ENCODE measurements at places on chromosomes 6 and 20.

DNA sequence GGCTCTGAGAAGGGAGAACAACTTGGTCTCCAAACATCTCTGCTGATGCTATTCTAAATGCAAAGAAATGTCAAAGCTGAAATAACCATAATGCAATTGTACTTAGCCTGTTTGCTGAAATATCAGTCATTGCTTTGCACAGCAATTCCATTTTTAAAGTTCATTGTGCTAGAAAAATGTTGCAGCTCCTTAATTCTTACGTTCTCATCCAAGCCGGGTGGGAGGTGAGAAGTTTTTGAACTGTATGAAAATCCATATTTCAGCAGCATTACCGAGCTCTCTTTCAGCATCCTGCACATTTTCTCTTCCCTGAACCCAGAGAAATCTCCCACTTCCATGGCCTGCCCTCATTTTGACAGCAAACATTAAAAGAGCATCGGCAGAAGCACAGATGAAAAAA, 630.0 kb downstream of the PTPRT start:
- no peak for DNase-seq

DNA sequence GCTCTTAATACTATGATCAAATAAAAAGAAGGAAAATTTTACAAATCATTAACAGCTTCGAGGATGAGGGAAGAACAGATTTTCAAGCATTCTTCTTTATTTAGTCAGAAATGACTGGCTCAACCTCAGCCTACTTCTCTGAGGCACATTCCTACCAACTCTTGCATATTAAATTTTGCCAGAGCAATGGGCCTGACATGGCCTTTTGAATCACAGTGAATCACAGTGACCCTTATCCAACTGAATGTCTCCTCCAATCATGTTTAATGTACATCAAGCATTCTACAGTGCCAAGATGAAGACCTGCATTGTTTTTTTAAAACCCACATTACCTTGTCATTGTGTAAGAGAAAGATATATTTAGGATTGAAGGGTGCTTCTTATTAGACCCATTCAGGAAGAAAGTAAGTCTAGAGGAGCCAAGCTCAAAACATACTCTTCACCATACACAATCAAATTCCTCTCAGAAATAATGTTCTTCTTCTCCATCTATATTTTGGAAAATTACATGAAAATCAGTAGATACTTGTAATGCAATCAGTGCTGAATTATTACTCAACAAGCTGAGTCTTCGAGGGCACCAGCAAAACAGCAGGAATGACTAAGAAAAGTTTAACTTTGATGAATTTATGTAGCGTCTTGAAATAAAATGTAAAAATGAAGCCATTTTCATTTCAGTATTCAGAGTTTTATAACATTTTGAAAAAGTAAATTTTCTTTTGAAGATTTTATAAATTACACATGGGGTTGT, 44.1 kb upstream of the MOXD1 start:
- no peak for DNase-seq

DNA sequence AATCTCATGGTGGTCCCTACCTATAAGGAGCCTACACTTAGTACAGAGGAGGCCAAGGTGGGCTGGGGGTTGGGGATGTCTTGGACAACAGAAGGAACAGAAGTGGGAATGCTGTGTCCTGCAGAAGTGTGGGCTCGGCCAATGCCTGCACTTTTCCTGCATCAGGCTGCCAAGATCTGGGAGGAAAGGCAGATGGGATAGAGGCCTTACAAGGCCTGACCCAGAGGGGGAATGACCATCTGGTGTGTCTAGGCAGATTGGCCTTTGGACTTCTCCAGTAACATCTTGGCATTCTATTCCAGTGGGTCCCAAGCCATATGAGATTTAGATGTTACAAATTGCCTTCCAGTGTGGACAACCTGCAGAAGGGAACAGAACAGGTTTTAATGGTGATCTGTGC, 124.7 kb upstream of the GPR6 start:
- DNase-seq, result no peak

GRCh38 chr6:109023356-109023925, 71.2 kb downstream of the SESN1 start:
- no peak for DNase-seq

- DNase-seq, result no peak
Observed at GRCh38 chr6:31308050-31308844, 36.4 kb upstream of the HLA-C start.

DNA sequence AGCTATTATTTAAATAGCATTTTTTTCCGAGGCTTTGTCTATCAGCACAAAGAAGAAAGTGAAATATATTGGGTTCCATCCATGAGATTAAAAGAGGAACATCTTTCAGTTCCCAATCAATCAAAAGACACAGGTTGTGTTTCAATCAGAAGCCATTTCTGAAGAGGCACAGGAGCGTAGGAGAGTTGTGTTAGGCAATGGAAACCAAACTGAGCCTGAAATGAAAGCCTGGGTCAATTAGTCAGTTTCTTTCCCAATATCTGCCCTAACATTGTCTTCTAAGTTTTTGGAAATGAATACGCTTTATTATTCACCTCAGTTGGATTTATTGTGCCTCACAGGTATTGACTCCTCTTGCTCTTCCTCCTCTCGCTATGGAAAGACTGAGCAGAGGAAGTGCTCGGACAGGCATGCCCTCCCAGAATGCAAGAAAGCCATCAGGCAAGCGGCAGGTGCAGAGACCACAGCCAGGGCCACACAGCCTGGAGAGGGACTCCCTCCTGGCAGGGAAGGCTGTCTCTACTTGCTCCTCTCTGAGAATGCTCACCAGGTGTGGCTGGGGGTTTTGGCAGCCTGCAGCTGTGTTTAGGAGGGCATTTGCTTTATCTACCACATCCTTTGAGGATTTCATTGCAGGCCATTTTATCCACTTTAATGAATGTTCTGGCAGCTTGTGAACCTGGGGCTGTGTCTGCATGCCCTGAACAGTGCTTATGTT, 100.8 kb upstream of the NEDD9 start:
- DNase-seq, result no peak

DNA sequence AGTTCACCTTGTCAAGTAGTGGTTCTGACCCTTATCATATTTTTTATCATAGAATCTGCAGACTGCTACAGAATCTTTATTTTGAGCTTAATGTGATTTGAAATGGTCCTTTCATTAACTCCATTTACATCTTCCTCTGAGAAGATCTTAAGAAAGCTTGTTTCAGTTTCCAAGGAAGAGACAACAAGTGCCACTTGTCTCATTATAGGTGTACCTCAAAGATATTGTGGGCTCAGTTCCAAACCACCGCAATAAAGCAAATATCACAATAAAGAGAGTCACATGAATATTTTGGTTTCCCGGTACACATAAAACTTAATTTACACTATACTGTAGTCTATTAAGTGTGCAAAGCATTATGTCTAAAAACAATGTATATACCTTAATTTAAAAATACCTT, 66.4 kb upstream of the ATXN1 start:
- DNase-seq, result no peak

DNA sequence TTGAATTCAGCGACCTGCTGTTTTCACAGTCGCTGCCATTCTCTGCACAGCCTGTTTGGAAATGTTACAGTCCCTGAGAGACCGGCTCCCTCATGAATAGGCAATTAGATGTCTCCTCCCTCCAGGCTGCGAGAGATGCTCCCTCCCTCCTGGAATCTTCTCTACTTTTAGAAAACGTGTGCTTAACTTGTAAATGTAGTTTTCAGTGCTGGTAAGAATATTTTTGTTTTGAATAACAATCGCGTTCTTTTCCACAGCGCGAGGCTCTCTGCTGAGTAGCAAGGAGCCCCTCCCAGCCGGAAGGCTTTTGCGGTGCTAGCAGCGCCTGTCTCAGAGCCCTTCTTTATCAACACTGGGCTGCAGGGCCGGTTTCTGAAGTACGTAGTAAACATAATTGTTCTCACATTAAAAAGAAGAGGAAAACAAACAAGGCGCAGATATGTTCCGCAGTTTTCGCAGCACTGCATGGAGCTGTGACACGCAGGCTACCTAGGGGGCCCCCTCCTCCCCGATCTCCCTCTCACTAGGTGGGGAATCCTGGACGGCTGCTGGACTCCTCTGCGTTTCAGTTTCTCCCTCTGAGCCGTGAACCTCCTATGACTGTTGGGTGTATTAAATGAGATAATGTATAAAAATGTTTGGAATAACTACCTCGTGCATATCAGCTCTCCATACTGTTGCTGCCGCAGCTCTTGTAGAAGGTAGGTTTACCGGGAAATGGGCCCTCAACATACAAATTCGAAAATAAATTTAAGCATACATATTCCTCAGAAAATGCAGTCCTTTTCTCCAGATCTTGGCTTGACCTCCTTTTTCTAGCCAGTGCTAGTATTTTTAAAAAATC, 79.0 kb upstream of the SPACA1 start:
- DNase-seq, result no peak

DNA sequence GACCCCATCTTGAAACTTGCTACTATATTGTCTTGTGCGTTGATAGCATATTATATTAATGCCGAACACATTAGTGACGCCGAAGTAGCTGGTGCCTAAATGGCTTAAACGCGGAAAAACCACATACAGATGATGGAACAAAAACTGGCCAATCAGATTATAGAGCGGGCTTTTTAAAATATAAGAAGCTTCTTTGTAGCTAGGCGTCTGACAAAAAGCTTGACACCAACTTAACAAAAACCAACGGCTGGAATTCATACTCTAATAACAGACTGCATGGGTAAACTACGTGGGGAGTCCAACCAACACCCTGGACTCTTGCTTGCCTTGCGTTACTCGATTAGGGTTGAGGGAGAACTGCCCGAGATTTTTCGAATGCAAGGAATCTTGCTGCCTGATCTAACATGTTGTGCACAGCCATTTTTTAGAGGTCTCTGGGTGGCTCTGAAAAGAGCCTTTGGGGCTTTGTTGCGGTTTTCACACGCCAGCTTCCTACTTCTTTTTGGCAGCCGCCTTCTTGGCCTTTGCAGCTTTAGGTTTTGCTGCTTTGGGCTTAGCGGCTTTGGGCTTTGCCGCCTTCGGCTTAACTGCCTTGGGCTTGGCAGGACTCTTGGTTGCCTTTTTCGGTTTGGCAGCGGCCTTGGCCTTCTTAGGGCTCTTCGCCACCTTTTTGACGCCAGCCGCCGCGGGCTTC, 45.7 kb downstream of the OR2B2 start:
- no peak for DNase-seq

DNA sequence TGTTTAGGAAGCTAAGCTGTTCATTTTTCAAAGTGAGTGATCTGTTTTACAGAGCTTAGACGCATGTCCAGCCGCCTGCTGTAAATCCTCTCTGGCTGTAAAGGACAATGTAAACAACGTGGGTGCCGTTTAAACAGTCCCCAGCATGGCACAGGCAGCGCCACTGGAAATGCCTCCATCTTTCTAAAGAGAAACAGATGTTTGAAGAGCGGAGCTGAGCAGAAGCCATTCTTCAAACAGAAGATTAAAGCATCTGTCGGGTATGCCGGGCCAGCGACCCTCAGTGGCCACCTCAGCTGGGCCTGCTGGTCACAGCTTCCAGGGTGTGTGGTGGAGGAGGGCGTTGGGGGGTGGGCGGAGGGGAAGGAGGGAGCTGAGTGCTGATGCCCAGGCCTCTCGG, 138.6 kb downstream of the ERMARD start:
- DNase-seq, result no peak

DNA sequence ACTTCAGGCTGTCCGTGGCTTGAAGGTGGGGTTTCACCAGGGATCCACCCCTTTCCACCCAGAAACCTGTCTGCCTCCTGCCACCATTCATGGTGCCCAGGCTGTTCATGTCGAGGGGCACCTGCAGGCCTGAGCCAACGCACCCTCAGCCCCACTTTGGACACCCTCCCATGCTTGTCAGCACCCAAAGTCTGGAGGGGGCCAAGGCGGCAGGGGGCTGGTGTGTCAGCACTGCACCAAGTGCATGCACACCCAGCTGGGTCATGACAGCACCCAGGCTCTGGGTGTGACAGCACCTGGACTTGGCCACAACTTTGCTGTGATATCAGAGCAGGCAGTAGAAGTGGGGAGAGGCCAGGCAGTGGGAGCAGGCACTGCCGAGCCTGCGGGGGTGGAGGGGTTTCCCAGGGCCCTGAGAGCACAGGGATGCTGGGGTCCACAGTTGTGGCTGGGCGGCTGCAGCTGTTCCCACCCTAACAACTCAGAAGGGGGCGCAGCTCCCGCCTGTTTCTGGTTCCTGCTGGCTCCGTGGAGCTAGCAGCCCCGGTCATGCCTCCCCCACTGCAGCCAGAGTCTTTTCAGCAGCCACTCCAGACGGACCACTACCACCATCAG, 33.3 kb upstream of the GRM4 start:
- DNase-seq, result no peak

DNA sequence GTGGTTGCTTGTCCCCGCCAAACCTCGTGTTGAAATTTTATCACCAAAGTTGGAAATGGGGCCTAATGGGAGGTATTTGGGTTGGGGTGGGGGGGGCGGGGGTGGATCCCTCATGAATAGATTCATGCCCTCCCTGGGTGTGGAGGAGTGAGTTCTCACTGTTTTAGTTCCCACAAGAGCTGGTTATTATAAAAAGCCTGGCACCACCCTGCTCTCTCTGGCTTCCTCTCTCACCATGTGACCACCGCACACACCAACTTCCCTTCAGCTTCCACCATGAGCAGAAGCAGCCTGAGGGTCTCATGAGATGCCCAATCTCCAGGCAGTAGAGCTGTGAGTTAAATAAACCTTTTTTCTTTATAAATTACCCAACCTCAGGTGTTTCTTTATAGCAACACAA, 111.3 kb downstream of the PRDM1 start:
- no peak for DNase-seq

- no peak for DNase-seq
Observed at GRCh38 chr20:59331721-59332329, 31.4 kb downstream of the EDN3 start.

- DNase-seq, result no peak
Observed at GRCh38 chr20:49593466-49594142, 25.7 kb upstream of the PTGIS start.

DNA sequence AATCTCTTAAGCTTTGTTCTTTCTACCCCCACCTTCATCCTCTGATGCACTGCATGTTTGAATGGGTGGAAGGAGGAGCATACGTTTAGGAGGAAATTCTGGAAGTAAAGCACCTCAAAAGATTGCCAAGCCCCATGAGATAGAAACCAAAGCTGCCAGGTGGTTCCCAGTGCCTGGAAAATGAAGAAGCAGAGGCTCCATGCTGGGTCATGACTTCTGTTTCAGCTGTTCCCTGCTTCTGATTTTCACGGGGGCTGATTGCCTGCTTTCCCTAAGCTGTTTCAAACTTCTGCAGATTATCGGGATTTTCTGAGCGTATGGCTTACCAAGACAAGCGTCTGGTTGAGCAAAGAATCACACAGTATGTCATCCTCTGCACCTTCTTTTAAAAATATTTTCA, 87.5 kb upstream of the SYNDIG1 start:
- no peak for DNase-seq

DNA sequence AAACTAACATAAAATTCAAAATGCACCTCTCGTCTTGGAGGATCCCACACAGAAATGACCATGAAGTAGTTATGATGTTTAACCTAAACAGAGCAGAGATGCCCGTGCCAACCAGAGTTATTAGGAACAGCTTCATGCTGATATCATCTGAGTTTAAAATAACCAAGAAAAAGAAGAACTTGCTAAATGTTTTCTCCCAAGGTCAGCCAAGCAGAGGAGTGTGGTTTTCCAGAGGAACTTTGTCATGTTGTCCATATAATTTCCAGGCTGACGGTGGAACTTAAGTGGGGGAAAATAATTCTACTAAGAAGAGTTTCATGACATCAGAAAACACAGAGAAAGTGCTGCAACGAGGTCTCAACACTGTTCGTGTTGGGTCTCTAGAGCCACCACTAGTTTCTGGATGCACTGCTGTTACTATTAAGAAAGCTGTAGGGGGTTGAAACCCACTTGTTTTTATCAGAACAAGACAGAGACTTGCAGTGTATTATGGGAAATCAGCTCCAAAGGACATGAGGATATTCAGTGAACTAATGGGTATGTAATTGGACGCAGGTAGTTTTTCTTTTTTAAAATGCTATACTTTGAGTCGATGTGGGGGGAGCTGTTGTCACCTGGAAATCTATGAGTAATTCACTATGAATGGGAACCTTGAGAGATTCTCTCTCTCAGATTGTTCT, 5.2 kb downstream of the AGPAT4 start:
- no peak for DNase-seq

Data from NCI-H1694 (cell line).